ENCODE measurements at places on chromosomes 2 and 18. TPM values are rescaled to one million over a fixed set of nuclear protein-coding genes. Genes with fewer than 3 reads are reported as not detected.

- H3K36me3 ChIP-seq: no peaks in the 10 kb centered on the region
- H3K27me3 ChIP-seq: no peaks in the 10 kb centered on the region
- H3K4me1 ChIP-seq: no peaks in the 10 kb centered on the region
- H3K27ac ChIP-seq: no peak overlapping the region
Measured at GRCh38 chr2:159497847-159498246, 118.5 kb downstream of the BAZ2B start.

GRCh38 chr18:22145160-22145559 lies 24.2 kb upstream of the GATA6 start:
- H3K4me1 ChIP-seq: no peaks in the 10 kb centered on the region
- no peak overlapping the region for H3K27ac ChIP-seq
- H3K36me3 ChIP-seq: no peaks in the 10 kb centered on the region
- no peak for DNase-seq

DNA sequence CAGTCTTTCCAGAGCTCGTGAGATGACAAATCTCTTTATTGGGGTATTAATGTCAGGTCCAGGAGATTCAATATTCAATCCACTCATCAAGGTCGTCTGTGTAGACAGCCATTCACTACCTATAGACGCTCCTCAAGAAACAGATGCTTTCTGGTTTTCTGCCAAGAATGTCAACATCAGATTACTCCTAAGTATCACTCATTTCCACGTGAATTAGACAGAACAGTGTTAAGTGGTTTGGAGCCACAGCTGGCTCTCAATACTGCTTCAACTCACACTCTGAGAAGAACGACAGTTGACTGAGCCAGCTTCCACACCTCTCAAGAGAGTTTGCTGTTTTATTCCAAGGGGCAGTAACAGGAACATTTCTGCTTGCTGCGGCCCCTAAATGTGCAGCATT lies 113.5 kb upstream of the NEDD4L start:
- H3K27me3 ChIP-seq: no peaks in the 10 kb centered on the region
- no peak overlapping the region for H3K4me3 ChIP-seq
- no peak overlapping the region for H3K27ac ChIP-seq

- no peaks in the 10 kb centered on the region for H3K4me1 ChIP-seq
- no peaks in the 10 kb centered on the region for H3K36me3 ChIP-seq
- no peak overlapping the region for H3K27ac ChIP-seq
- no peak overlapping the region for H3K4me3 ChIP-seq
Measured at GRCh38 chr18:3236470-3236869, 11.1 kb upstream of the MYL12A start.

DNA sequence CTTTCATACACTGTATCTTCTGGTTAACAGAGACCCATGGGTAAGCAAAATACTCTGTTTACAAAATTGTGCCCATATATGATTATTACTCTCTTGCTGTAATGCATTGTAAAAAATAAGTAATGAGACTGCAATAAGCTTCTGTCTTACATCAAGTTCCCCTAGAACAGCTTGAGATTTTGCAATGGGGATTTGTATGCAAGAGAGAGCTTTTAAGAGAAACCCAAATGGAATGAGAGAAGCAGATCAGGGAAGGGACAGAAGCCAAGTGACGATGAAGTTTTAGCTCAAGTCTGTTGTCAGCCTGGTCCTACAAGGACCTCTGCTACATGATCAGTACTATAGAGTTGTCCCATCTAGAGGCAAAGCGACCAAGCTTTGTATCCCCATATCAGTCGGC lies 218.1 kb upstream of the VWC2L start:
- H3K27ac ChIP-seq: no peak overlapping the region
- H3K4me1 ChIP-seq: no peaks in the 10 kb centered on the region
- no peak overlapping the region for H3K4me3 ChIP-seq

GRCh38 chr2:85741833-85742455 lies 11.8 kb upstream of the ATOH8 start:
- peaks cover 54% of the 10 kb centered on the region for H3K4me1 ChIP-seq
- peaks cover 19% of the 10 kb centered on the region for H3K27me3 ChIP-seq
- H3K36me3 ChIP-seq: no peaks in the 10 kb centered on the region
- H3K27ac ChIP-seq: peak overlapping the region; percentile 71

- H3K4me3 ChIP-seq: peak overlapping the region; percentile 98
- no peaks in the 10 kb centered on the region for H3K27me3 ChIP-seq
- no peak for DNase-seq
- peaks cover 10% of the 10 kb centered on the region for H3K36me3 ChIP-seq
Measured at GRCh38 chr18:74148543-74149070, 284 bp downstream of the TIMM21 start.

GRCh38 chr2:159710601-159711180 lies 1.6 kb upstream of the MARCHF7 start:
- H3K36me3 ChIP-seq: peaks cover 13% of the 10 kb centered on the region
- peaks cover 11% of the 10 kb centered on the region for H3K4me1 ChIP-seq
- H3K4me3 ChIP-seq: no peak overlapping the region
- no peak overlapping the region for H3K27ac ChIP-seq

- H3K4me3 ChIP-seq: no peak overlapping the region
- H3K4me1 ChIP-seq: no peaks in the 10 kb centered on the region
- no peak for DNase-seq
Measured at GRCh38 chr2:1633092-1633671, 111.1 kb downstream of the PXDN start.

DNA sequence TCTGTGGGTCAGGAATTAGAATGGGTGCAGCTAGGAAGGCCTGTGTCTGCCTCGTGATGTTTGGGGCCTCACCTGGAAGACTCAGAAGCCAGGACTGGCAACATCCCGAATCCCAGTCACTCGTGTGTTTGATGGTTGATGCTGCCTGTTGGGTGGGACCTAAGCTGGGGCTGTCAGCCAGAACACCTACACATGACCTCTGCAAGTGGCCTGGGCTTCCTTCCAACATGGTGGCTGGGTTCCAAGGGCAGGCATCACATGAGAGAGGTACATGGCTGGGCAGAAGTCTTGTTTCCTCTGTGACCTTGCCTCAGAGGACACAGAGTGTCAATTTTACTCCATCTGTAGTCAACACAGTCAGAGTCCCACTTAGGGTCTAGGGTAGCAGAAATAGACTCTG lies 177.8 kb downstream of the GBX2 start:
- H3K36me3 ChIP-seq: no peaks in the 10 kb centered on the region
- no peaks in the 10 kb centered on the region for H3K27me3 ChIP-seq
- H3K4me3 ChIP-seq: no peak overlapping the region
- H3K27ac ChIP-seq: no peak overlapping the region
- no peak for DNase-seq

- no peaks in the 10 kb centered on the region for H3K4me1 ChIP-seq
- no peak for DNase-seq
- H3K27me3 ChIP-seq: no peaks in the 10 kb centered on the region
- H3K36me3 ChIP-seq: no peaks in the 10 kb centered on the region
- no peak overlapping the region for H3K4me3 ChIP-seq
- H3K27ac ChIP-seq: no peak overlapping the region
Measured at GRCh38 chr2:152395103-152395502, 60.1 kb downstream of the FMNL2 start.

GRCh38 chr2:98488252-98488651 lies 43.6 kb downstream of the INPP4A start:
- no peaks in the 10 kb centered on the region for H3K27me3 ChIP-seq
- H3K4me1 ChIP-seq: peaks cover 69% of the 10 kb centered on the region
- no peak for DNase-seq
- H3K27ac ChIP-seq: peak overlapping the region; percentile 0

DNA sequence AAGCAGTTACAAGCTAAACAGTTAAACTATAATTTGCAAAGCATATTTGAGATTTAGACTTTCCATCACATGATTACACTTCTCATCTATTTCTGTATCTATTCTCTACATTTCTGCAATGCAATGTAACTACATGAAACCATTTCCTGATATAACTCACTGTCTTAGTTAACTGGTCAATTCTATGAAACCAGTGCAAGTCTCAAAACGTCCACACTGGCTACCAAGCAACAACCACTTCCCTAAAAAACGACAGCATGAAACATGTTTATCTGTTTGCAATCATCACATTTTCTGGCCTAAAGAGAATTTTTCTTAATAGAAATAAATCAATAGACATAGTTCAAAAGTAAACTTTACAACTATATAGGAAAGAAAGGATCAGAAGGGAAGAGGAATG lies 17.4 kb downstream of the FECH start:
- H3K27ac ChIP-seq: no peak overlapping the region
- H3K36me3 ChIP-seq: peaks cover 63% of the 10 kb centered on the region
- DNase-seq: no peak
- no peaks in the 10 kb centered on the region for H3K27me3 ChIP-seq

DNA sequence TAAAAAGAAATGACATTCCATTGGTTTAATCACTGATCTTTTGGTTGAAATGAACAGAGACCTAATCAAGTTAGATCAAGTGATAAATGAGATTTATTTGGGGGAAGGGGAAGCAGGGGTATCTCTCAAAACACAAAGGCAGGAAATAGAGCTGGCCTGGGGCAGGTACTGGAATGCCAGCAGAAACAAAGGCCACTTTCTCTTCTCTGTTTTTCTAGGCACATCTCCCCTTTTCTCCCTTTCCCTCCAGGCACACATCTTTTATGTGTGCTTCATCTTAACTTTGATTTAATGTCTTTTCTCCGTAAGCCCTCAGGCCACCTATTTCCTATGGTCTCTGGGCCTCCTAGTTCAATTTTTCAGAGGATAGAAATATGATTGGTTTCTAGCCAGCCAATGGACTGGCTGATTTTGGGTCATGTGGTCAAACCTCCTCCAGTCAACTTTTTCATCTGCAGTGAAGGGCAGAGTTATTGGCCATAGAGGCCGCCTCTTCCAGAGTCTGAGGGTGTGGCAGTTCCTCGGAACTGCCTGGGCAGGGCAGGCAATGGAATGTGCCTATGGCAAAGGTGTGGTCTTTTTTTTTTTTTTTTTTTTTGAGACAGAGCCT lies 58.9 kb upstream of the FAM136A start:
- no peaks in the 10 kb centered on the region for H3K27me3 ChIP-seq
- no peaks in the 10 kb centered on the region for H3K4me1 ChIP-seq
- no peak overlapping the region for H3K27ac ChIP-seq

GRCh38 chr18:59706499-59706898 lies 9.3 kb upstream of the CCBE1 start:
- H3K4me3 ChIP-seq: no peak overlapping the region
- no peak for DNase-seq
- H3K36me3 ChIP-seq: no peaks in the 10 kb centered on the region
- peaks cover 4% of the 10 kb centered on the region for H3K27me3 ChIP-seq
- H3K4me1 ChIP-seq: peaks cover 3% of the 10 kb centered on the region

DNA sequence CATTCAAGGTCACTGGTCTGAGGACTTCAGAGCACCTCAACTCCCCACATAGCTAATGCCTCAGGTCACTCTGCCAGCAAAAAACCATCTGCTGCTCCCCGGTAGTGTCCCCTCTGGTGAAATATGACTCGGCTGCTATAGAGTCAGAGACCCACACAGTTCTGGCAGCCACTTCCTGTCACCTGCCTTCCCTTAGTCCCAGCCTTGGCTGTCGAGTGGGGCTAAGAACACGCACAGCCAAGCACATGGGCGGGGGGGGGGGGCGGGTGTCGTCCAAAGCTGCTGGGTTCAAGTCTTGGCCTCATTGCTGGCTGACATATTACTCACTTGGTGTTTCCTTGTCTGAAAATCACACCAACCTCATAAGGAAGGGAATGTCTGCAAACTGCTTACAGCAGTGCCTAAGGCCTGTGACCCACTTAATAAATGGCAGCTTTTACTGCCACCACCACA lies 37.5 kb downstream of the POLR1A start:
- peak; percentile 86 for DNase-seq
- H3K4me1 ChIP-seq: peaks cover 12% of the 10 kb centered on the region

- H3K4me3 ChIP-seq: no peak overlapping the region
- no peaks in the 10 kb centered on the region for H3K27me3 ChIP-seq
- H3K4me1 ChIP-seq: no peaks in the 10 kb centered on the region
Measured at GRCh38 chr2:205032093-205032551, 486.8 kb downstream of the PARD3B start.

- H3K27me3 ChIP-seq: no peaks in the 10 kb centered on the region
- no peaks in the 10 kb centered on the region for H3K36me3 ChIP-seq
- no peak for DNase-seq
- H3K27ac ChIP-seq: no peak overlapping the region
- peaks cover 11% of the 10 kb centered on the region for H3K4me1 ChIP-seq
- H3K4me3 ChIP-seq: no peak overlapping the region
Measured at GRCh38 chr2:46136481-46136880, 160.7 kb upstream of the EPAS1 start.

DNA sequence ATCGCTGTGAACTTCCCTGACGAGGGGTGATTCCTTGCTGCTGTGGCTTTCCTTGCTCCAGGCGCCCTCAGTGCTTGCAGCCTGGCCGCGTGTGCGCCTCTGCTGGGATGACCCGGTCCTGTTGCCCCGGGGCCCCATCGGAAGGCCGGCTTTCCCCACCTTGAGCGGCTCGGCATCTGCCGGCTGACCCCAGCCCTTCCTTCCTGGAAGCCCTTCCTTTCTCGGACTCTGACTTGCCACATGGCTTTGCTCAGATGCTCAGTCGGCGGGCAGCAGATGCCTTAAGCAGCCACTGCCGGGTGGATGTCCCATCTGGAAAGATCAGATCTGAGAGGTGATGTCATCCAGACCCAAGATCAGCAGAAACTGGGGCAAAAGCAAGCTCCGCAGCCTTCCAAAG lies 100.5 kb upstream of the ODC1 start:
- H3K4me1 ChIP-seq: no peaks in the 10 kb centered on the region
- peaks cover 25% of the 10 kb centered on the region for H3K27me3 ChIP-seq

DNA sequence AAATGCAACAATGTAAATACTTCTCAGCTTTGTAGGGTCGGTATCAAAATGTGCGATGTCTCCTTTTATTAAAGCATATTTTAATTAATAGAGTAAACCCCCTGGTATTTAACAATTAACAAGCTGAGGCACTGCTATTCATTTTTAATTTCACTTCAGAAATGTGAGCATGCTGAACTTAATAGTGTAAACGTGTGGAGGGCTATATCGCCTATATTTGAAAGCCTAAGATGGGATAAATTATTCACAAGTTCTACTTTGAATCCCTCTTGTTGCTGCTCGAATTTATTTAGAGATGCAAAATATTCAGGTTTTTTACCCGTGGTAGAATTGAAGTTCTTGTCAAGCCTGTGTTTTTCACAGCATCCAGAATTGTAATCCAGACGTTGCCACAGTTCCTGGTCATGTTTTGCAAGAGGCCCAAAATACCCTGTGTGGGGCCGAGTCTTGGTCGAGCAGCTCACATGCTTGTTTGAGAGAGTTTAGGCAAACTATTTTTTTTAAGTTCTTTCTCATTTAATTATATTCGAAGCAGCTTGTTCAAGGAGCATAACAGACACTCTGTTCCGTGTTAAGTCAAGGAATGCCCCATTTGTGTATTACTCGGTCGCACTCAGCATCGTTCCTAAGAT lies 2.5 kb downstream of the SALL3 start:
- no peak for DNase-seq
- H3K4me1 ChIP-seq: no peaks in the 10 kb centered on the region
- H3K27me3 ChIP-seq: peaks cover 93% of the 10 kb centered on the region
- no peak overlapping the region for H3K4me3 ChIP-seq
- no peaks in the 10 kb centered on the region for H3K36me3 ChIP-seq

Gene MBD2
- 68.5 TPM for total RNA-seq

Gene ABI2
- 15.2 TPM for total RNA-seq

Gene MALL
- total RNA-seq: 1.2 TPM

Gene B4GALT6
- 9.5 TPM for total RNA-seq

Gene TET3
- total RNA-seq: 4.5 TPM

Gene TMX3
- 37.2 TPM for total RNA-seq

Gene RALB
- total RNA-seq: 23.5 TPM

Data from thymus (tissue), 14 donors.